Naive thymus-derived CD4-positive, alpha-beta T cell (primary cell): ENCODE measurements at places on chromosomes 7 and 10.

- H3K4me3 ChIP-seq, result no peak overlapping the region
- no peaks in the 10 kb centered on the region for H3K27me3 ChIP-seq
- no peak for DNase-seq
- no peak overlapping the region for H3K27ac ChIP-seq
- H3K4me1 ChIP-seq, result no peaks in the 10 kb centered on the region
These were observed 54.1 kb upstream of the CYP26C1 start for GRCh38 chr10:93006435-93007039.

- no peaks in the 10 kb centered on the region for H3K4me1 ChIP-seq
- no peaks in the 10 kb centered on the region for H3K36me3 ChIP-seq
- H3K27ac ChIP-seq, result no peak within 1 kb of the TSS
- DNase-seq, result no peak
- no peaks in the 10 kb centered on the region for H3K27me3 ChIP-seq
These were observed at the start of gene TAS2R5 for GRCh38 chr7:141789917-141790316. Gene TAS2R5 (plus strand): TSS chr7:141790217. CDS start chr7:141790362, 145 bp downstream.

DNA sequence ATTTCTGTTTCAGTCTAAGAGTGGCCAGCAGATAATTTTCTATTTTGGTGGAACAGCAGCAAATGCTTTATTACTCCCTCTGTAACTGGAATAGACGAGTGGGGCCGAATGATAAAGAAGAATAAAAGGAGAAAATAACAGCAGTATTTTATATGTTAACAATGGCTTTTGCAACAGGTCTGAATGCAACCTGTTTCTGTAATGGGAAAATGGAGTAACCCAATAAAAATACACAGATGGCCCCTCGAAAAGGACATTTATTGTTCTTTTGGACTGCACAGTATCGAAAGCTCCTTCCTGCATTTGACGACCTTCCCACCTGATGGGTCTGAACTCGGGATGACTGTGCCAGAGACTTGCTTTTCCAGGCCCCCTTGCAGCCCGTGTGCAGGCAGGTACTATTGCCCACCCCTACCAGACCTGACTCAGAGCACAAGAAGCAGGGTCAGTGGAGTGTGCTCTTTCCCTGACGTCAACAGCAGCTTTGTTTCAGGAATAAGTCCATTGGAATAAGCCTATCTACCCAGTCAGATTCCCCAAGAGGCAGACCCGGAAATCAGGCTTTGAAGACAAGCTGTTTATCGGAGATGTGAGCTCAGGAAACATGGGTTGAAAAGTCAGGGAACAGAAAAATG is 306.5 kb upstream of the NEBL start:
- DNase-seq, result no peak
- H3K36me3 ChIP-seq, result no peaks in the 10 kb centered on the region
- no peaks in the 10 kb centered on the region for H3K4me1 ChIP-seq
- no peak overlapping the region for H3K4me3 ChIP-seq

- peak overlapping the region; percentile 71 for H3K27ac ChIP-seq
- H3K27me3 ChIP-seq, result no peaks in the 10 kb centered on the region
- H3K4me3 ChIP-seq, result peak overlapping the region; percentile 77
- H3K36me3 ChIP-seq, result no peaks in the 10 kb centered on the region
- peaks cover 39% of the 10 kb centered on the region for H3K4me1 ChIP-seq
- peak; percentile 72 for DNase-seq
These were observed 627 bp downstream of the DUSP5 start for GRCh38 chr10:110498087-110498981.

DNA sequence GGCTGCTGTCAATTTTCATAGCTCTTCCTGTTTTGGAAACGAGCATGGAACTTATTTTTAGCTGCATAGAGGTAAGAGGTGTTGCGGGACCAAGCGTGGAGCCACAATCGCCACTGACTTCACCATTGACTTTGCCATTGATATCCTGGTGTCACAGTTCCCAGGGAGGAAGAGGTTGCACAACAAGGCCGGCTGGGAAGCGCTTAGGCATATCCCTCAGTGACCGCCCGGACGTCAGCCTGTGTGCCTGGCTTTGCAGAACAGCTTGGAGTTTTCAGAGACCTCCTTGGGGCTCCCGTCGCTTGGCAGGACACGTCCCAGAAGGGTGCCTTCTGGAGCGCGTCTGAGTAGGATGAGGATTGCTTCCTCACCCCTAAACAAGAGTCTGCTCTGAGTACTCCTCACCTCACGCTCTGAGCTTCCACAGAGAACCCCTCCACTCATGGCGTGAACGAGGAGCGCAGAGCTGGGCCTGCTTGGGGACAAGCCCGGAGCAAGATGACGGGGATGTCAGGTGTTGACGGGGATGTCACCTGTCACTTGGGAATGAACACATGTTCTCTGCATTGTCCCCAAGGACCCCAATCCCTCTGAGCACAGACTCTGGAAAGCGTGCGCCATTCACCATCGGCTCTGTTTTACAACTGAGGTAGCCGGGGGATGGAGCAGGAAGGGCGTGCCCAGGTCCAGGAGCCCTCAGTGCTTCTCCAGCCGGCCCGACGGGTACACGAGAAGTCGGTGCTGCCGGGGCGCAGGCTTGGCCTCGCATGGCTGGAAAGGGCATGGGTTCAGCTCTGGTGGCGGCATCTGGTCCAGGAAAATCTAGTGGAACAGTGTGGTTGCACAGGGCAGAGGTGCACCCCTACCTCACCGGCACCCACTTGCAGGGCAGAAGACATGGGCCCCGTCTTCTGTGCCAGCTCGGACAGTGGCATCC is 192.3 kb upstream of the SHH start:
- no peak overlapping the region for H3K4me3 ChIP-seq
- no peaks in the 10 kb centered on the region for H3K36me3 ChIP-seq
- H3K4me1 ChIP-seq, result no peaks in the 10 kb centered on the region
- no peak overlapping the region for H3K27ac ChIP-seq
- DNase-seq, result no peak
